Common myeloid progenitor, CD34-positive (primary cell): ENCODE measurements at places on chromosomes 3 and 15.

- DNase-seq = no peak
Measured at GRCh38 chr3:152173627-152174026, 95.1 kb upstream of the MBNL1 start.

DNA sequence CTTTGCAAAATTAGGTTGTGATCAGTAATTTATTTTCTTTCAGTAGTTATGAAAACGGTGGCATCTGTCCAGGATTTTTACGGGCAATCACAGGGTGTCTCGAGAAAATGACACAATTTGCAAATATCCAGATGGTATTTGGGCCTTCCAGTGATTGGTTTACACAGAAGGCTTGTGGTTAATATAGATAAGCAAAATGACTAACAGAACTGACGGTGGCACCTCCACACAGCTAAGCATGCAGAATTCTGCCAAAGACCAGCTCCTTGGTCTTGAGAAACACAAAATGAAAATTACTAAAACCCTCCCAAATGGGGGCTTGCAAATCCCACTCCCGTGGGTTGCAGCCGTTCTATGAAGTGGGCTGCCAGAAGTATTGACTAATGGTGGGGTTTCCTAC is 5.5 kb downstream of the ARHGEF3 start:
- peak; percentile 71 for DNase-seq

DNA sequence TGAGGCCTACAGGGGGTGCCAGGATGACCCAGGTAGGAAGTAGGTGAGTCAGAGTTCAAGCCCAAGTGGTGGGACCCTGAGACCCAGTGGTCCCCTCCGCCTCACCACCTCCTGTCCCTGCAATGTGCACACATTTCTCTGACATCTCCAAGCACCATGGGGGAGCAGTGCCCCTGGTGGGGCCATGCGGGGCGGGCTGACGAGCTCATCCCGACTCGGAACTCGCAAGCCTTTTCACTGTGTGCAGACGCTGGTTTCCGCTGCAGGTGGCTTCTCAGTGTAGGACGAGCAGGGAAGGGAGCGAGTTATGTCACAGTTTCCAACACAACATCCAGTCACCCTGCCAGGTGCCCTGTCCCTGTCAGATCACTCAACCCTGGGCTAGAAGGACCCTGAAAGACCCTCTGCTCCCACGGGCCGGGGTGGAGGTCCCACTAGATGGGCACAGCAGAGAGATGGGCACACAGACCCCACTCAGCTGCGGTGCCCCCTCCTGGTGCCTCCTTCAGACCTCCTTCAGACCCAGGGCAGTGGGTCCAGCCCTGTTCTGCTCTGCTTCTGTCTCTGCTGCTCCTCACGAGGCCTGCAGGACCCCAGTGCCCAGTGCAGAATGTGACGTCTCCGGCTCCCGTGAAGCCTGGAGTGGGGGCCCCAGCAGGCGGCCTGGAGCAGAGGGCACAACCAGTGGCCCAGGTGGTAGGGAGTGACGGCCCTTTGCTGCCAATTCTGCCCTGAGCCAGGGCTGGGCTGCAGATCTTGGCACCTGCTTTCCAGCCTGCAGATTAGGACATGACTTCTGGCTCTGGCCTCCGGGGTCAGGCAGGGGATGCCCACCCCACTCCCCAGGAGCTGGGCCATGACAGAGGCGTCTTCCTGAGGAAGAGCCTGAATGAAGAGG is 102.0 kb upstream of the RPL32 start:
- no peak for DNase-seq

DNA sequence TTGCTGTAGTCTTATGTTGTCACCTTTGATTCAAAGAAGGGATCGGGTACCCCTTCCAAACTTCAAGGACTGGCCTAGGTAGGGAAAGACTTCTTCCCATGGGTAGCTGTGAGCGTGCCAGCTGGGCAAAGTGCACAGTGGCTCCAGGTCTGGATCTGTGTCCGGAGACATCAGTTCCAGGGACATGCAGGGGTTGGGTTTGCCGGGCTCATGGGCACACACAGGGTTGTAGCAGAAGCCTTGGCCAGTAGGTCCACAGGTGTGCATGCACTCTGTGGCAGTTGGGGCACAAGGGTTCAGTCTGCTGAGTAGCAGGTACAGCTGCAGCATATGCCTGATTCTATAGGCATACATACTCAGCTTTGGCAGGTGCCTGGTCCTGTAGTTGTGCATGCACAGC is 111.2 kb downstream of the EFHB start:
- DNase-seq = no peak

DNA sequence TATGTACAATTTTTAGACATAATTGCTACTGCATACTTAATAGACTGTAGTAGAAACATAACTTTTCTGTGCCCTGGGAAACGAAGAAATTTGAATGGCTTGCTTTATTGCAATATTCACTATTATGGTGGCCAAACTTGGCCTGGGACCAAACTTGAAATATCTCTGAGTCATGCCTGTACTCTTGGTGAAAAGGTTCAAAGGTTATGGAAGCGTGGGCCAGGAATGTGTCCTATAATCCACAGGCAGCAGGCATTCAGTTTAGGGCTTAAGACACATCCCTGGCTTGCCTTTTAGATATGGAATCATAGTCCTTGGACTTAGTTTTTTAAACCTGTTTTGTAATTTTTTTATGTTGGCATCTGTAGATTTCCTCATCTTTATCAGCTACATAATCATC is 124.3 kb downstream of the LRIG1 start:
- DNase-seq = no peak

- no peak for DNase-seq
Measured at GRCh38 chr15:59997070-59997701, 6.9 kb upstream of the FOXB1 start.

GRCh38 chr3:128327606-128328031 is 139.1 kb downstream of the DNAJB8 start:
- no peak for DNase-seq

DNA sequence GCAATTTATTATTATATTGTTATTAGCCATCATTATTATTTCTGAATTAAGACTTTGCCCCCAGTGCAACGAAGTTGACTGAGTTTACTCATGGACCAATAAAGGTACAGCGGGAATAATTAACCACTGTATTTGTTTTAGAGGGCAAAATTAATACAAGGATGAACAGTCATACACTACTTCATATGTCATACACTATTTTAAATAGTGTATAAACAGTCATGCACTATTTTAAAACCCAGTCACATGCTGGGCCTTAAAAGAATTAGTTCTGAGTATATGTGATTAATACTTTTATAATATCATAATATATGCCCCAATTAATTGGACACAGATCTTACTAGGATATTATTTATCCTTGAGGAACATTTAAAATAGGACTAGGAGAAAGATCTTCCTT is 125.3 kb upstream of the NANOGP8 start:
- no peak for DNase-seq

GRCh38 chr3:106881186-106881585 is 496.1 kb upstream of the CCDC54 start:
- no peak for DNase-seq

- DNase-seq = peak; percentile 3
Measured at GRCh38 chr3:66039590-66039887, 821 bp upstream of the MAGI1 start.

- no peak for DNase-seq
Measured at GRCh38 chr3:184489268-184489841, 72.2 kb upstream of the EPHB3 start.

GRCh38 chr3:153026026-153026425 is 136.0 kb upstream of the RAP2B start:
- DNase-seq = peak; percentile 70

DNA sequence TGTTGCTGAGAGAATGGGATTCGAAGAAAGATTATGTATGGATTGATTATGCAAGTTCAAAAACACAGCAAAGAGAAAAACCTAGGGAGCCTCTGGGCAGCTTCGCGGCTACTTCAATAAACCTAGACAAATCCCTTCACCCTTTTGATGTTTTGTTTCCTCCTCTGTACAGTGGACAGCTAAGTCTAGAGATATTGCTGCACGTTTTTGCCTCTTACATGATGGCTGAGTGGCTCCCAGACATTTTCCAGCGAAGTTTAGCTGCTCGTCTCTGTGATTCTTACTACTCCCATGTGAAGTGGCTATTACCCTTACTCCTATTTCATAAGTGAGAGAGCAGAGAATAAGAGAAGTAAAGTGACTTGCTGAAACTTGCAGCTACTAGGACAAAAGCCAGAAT is 695.0 kb upstream of the GRM7 start:
- no peak for DNase-seq

- no peak for DNase-seq
Measured at GRCh38 chr3:124780761-124781475, 50.7 kb downstream of the UMPS start.

- DNase-seq = no peak
Measured at GRCh38 chr3:94927175-94927574, 864.3 kb downstream of the NSUN3 start.

- no peak for DNase-seq
Measured at GRCh38 chr15:64754663-64755426, 20.5 kb downstream of the RBPMS2 start.

DNA sequence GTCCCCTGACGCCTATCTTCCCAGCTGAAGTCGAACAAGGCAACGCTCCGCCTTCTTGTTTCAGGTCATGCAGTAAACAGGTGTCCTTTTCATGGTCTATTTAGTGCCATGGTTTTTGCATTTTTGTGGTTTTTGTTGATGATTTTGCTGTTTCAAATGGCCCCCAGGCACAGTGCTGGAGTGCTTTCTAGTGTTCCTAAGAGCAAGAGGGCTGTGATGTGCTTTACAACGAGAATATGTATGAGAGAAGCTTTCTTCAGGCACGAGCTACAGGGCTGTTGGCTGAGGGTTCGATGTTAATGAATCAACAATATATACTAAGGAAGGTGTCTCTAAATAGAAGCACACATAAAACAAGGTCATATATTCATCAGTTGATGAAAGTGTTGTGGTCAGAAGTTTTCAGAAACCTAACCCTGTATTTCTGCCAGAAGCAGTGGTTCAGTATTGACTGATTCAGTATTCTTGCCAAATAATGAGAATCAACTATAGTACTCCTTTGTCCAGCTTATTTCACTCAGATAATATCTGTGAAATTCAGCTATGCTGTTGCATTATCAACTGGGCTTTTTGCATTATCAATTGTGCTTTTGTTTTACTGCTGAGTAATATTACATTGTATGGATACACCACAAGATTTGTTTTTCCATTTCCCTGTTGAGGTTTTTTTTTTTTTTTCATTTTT is 18.5 kb downstream of the LIMD1 start:
- no peak for DNase-seq

- no peak for DNase-seq
Measured at GRCh38 chr15:23797747-23798446, 110.8 kb upstream of the NDN start.

DNA sequence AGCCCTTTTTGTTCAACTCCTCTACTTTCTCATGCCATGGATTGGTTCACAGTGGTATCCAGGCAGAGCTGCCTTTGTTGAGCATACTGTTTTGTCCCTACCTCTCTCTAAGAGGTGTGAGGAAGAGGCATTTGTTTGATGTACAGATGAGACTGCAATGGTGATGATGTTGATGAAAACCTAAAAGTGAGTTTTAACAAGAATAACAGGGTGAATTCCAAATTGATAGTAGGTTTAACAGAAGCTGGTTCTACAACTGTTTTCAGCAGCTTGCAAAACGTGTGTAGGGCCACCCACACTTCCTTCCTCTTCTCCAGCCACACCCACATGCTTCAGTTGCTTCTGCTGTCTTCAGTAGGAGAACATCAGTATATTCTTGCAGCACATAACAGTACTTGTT is 10.2 kb downstream of the SNRK start:
- peak; percentile 88 for DNase-seq

DNA sequence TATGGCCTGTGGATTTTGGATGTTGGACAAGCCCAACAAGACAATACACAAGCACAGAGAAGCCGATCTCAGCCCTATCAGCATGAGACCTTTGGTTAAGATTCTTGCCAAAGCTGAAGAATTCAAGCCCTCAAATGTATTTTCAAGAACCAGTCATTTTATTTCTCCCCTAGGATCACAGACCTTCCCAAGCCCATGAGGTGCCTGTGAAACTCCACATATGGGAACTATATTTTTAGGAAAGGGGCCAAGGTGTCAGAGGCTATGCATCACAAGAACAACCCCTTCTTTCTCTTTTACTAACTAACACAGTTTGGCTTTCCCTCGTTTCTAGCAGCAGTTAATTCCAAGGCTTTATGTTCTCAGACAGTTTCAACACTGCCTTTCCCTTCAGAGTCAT is 364.5 kb downstream of the MAGI1 start:
- no peak for DNase-seq

DNA sequence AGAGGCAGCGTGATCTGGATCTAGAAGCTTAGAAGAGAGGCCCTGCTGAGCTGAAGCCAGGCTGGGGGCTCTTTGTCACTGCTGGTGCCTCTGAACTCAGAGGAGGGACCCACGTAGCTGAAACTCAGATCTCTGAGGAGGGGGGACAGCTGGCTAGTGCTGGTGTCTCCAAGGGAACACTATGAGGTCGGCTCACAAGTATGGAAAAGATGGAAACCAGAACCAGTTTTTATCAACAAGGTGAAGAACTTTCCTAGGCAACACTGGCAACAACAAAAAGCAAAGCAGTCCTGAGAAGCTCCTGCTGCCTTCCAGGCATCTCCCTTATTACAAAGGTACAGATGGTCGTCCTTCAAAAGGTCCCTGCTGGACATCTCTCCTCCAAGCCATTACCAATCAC is 27.0 kb upstream of the FSTL1 start:
- no peak for DNase-seq
